ENCODE measurements at places on chromosomes 13 and 19. TPM values are rescaled to one million over a fixed set of nuclear protein-coding genes. Genes with fewer than 3 reads are reported as not detected.
A peak's percentile ranks its signal among the peaks of the same experiment; 100 is the strongest.

- no peak for DNase-seq
Observed at GRCh38 chr19:45049073-45049736, 10.4 kb downstream of the CLASRP start.

DNA sequence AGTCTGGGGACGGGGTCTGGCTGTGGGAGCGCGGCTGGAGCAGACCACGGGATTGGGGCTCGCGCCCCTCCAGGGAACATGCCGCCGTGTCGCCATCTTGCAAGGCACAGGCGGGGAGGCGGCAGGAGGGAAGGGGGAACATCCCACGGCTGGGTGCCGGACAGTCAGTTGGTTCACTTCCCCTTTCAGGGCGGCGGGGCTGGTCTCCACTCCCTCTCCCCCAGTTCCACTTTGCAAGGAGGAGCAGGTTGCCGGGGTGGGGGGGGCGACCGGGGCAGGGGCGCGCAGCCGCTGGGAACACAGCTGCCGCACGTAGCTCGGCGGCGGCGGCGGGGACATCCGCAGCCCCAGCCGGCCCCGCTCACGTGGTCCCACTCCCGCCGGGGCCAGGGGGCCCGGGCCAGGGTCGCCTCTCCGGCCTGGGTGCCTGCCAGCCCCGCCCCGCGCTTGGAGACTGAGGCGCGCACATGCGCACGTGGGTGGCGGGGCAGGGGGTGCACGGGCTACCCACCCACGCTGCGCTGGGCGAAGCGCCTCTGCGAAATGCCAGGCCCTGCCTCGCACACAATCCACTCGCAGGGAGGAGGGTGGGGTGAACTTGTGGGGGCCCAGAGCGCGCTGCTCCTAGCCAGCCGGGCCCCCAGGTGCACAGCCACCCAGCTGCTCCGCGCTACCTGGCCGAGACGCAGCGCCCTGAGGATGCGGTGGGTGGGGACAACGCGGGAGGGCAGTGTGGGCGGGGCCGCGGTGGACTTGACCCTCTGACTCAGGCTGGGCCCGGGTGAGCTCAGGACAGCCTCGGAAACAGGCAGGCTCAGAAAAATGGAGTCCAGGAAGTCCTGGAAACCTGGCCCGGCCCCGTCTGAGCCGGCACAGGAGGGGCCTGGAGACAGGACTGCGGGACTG is 6.4 kb downstream of the KLF16 start:
- DNase-seq: peak; percentile 86

- no peak for DNase-seq
Observed at GRCh38 chr13:84649853-84650252, 767.6 kb upstream of the SLITRK1 start.

DNA sequence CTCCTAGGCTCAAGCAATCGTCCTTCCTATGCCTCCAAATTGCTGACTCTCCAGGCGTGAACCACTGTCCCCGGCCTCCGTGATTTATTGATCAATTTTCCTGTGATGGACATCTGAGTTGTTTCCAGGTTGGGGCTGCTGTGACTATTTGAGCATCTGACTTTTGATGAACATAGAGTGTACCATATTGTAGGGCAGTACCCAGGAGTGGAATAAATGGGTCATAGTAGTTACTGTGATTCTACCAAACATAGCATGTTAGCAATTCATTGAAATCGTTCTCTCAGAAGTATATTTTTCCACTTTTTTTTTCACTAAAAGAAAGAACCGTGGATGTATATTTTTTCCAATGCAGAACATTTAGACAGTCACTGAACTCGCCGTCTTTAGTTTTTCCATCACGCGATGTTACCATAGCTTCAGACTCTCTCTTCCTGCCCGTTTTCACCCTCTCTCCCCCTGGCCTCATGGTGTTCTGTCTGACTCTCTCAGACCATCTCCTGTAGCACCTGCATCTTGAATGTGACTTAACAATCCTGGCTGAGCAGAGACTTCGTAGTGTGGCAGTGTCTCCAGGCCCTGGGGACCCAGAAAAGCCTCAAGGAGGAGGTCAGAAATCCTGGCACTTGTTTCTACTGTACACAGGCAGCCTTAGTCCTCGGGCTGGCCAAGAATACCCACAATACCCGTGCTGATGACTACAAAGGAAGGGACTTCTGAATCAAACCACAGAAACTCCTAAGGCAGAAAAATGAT is 3.2 kb upstream of the RASGRP4 start:
- DNase-seq: no peak

DNA sequence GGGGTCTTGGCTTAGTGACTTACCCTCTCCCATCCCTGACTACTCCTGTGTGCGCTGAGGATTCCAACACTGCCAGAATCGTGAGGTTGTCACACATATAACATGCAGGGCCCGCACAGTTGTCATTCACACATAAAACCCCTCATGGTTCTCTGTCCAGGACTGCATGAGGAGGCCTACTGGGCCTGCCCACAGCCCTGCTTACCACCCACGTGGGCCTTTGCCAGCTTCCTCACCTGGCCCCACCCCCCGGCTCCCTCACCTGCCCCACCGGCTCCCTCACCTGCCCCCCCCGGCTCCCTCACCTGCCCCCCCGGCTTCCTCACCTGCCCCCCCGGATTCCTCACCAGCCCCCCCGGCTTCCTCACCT is 197.2 kb downstream of the TEX29 start:
- DNase-seq: no peak

Gene TMPRSS9
- total RNA-seq: not detected
